Vagina (tissue), 2 donors: ENCODE measurements at places on chromosomes 4 and X.
A peak's percentile ranks its signal among the peaks of the same experiment; 100 is the strongest.

DNA sequence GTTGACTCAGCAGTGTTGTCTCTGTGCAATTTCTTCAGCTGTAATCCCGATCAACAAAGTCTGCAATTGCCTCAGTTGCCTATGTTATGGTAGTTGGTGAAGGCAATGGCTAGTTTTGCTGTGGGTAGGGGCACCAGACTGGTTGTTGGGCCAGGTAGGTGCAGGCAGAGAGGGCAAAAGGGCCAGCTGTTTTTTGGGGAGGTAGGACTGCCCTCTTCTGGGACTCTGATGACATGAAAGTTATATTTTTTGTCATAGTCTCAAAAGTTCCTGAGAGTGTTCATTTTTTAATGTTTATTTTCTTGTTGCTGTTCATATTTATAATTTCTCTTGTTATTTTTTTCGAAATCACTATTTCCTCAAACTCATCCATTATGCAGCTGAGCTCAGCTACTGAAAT, 25.1 kb downstream of the DCAF12L2 start:
- no peak for DNase-seq

DNA sequence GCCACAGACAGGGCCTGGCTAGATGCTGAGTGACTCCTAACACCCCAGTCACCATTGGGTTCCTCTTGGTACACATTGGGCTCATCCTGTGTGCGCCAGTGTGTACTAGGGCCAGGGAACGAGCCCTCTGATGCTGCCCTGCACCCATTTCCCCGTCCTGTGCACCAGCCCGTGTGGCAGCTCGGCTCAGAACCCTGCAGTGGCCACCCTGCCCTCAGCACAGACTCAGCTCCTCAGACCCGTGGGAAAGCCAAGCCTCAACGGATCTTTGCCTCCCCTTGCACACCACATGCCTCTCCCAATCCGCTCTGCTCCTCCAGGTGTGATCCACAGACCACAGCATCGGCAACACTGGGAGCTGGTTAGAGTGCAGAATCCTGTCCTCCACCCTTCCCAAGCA, 38.6 kb downstream of the EVC start:
- no peak for DNase-seq

GRCh38 chrX:65688403-65688871, 21.0 kb downstream of the MSN start:
- DNase-seq: no peak

DNA sequence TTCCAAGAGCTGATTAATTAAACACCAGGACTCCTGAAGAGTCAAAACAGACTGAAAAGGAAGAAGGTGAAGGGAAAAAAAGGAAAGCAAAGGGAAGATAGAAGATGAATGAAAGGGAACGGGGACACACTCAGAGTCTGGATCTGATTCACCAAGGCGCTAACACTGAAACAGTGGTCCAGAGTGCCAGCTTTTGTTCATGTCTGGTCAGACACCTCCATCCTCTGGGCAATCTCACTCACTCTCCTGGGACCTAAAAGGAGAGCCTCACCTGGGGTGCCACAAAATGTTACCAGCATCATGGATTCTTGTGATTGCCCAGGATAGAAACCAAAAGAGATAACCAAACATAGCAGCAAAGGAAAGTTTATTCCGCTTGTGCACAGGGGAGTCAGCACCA, 120.3 kb upstream of the AFF2 start:
- no peak for DNase-seq

GRCh38 chr4:7201420-7202305, 9.3 kb downstream of the SORCS2 start:
- no peak for DNase-seq

DNA sequence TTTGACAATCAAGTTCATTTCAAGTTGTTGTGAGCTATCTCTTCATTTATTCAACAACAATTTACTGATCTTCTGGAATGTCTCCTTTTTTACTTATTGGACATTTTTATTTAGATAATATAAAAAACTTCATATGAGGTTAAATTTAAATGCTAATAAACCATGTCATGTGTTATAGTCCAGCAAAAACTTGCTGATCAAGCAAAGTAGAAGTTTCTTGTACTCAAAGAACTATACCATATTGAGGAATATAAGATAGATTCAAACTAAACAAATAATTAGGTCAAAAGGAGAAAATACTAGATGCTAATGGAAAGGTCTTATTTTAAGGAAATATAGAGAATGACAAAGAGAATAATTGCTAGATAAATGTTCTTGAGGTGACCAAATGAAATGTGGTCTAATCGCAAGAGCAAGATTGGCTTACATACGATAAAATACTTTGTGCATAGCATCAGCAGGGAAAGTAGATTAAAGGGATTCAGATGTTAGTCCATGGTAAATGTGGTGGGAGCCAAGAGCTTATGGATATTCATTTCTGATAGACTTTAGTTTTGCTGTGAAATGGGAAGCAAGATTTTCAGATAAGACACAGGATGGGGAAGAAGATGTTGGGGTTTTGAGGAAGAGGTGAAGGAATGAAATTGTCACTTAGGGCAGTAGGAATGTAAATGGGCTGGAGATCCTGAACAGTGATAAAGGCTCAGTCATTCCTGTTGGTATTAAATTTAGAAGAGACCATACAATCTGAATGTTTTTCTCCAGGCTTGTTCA, 229.5 kb downstream of the MAPK10 start:
- DNase-seq: no peak

- peak; percentile 55 for DNase-seq
These were observed 22.5 kb downstream of the PTTG2 start for GRCh38 chr4:37982736-37983135.

GRCh38 chrX:41722214-41722613, 1.8 kb upstream of the GPR82 start:
- no peak for DNase-seq

- DNase-seq: no peak
These were observed 180.6 kb upstream of the NUDT6 start for GRCh38 chr4:123102897-123103471.

- DNase-seq: no peak
These were observed 407.4 kb upstream of the AADAT start for GRCh38 chr4:170497112-170497511.
